Mesenchymal stem cell (in vitro differentiated cells and primary cell): ENCODE measurements at places on chromosomes 2 and 18.

GRCh38 chr18:45628979-45629958 lies 14.0 kb downstream of the SLC14A2 start:
- H3K27ac ChIP-seq: no peak overlapping the region
- no peaks in the 10 kb centered on the region for H3K36me3 ChIP-seq
- no peaks in the 10 kb centered on the region for H3K27me3 ChIP-seq
- no peak overlapping the region for H3K4me3 ChIP-seq

- no peaks in the 10 kb centered on the region for H3K36me3 ChIP-seq
- no peak overlapping the region for H3K27ac ChIP-seq
- H3K4me3 ChIP-seq: no peak overlapping the region
- DNase-seq: no peak
- H3K27me3 ChIP-seq: no peaks in the 10 kb centered on the region
These were observed 43.7 kb upstream of the TWIST2 start for GRCh38 chr2:238803996-238804870.

DNA sequence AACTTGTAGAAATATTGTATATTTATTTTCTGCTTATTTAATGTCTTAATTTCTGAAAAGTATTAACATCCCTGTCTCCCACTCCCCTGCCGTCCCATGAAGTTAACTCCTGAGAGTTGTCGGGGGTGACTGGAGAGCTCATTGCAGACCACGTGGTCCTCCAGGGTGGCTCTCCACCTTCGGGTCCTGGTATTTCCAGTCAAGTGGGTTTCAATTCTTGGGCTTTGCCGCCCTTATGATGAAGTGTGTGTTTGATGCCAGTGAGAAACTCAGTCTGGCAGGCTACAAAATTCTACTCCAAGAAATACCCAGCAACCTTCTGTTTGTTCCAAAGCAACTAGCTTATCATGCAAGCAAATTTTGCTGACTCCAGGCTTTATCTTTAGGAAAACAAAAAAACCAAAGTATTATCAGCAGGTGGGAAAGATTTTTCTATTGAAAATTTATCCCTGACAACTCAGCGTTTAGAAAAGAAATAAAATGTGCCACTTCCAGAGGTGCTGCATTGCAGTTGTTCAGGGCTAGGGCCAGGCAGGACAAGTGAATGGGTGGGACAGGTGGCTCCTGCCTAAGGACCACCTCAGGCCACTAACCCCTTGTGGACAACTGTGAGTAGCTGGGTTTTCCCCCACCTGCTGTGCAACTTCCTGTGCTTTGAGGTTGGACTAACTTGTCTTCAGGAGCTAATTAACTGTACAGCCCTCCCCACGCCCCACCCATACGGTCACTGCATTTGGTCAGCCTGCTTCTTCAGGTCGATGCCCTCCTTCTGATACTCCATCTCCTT lies 46.6 kb downstream of the BCL2L11 start:
- no peak for DNase-seq
- H3K4me1 ChIP-seq: peaks cover 24% of the 10 kb centered on the region
- no peaks in the 10 kb centered on the region for H3K27me3 ChIP-seq
- H3K27ac ChIP-seq: no peak overlapping the region
- peaks cover 17% of the 10 kb centered on the region for H3K36me3 ChIP-seq

- peaks cover 3% of the 10 kb centered on the region for H3K4me1 ChIP-seq
- H3K27ac ChIP-seq: no peak overlapping the region
- no peaks in the 10 kb centered on the region for H3K36me3 ChIP-seq
- H3K4me3 ChIP-seq: no peak overlapping the region
These were observed 51.0 kb upstream of the GORASP2 start for GRCh38 chr2:170878066-170878465.

DNA sequence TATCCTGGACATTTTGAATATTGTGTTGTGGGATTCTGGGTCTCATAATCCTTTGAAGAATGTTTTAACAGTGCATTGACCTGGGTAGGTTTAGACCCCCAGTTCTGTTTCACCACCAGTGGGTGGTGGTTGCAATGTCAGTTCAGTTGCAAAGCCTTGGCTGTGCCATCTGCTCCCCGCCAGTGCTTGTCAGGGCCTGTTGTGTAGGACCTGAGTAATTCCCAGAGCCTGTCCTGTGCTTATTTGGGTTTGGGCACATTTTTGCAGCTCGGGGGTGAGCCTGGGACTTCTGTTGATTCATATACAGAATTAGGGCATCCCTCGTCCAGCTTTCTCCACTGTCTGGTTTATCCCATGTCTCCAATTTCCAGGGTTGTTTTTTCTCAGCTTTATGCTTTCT lies 24.8 kb downstream of the ATP9B start:
- H3K36me3 ChIP-seq: peaks cover 6% of the 10 kb centered on the region
- no peak overlapping the region for H3K27ac ChIP-seq
- H3K4me3 ChIP-seq: no peak overlapping the region
- H3K4me1 ChIP-seq: peaks cover 1% of the 10 kb centered on the region
- no peaks in the 10 kb centered on the region for H3K27me3 ChIP-seq

DNA sequence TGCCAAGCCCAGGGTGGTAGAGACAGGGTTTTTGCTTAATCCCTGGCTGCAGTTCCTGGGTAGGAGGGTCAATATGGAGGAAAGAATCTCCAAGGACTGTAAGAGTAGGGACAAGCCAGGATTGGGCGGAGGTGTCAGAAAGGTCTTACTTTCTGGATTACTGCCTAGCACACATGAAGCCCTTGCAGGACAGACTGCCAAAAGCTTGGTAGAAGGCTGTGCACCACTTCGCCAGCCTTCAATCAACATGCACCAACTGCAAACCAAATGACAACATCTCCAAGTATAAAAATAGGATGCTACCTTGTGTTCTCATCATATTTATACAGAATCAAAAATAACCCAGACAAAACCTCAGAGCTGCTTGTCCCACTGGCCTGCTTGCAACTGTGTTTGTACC lies 3.7 kb downstream of the ZNF142 start:
- H3K27ac ChIP-seq: no peak overlapping the region
- DNase-seq: no peak
- H3K27me3 ChIP-seq: no peaks in the 10 kb centered on the region
- no peak overlapping the region for H3K4me3 ChIP-seq
- H3K4me1 ChIP-seq: peaks cover 2% of the 10 kb centered on the region

DNA sequence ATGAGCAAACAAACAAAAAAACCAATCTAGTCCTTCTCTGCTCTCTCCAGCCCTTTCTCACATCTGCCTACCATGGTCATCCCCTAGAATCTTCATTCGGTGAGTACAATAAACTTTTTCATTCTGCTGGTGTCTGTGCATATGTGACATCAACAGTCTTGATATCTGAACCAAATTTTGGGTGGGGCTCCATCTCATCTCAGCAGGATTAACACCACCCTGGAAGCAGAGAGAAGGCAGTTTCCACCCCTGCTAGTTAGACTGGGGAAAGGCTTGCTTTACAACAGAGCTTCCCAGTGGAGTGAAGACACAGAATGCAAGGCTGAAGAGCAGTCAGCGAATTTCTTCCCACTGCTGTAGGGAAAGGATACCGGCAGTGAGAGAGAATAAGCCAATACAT lies 116.9 kb downstream of the TMEM131 start:
- no peak overlapping the region for H3K27ac ChIP-seq
- DNase-seq: no peak
- H3K4me1 ChIP-seq: no peaks in the 10 kb centered on the region
- no peak overlapping the region for H3K4me3 ChIP-seq

DNA sequence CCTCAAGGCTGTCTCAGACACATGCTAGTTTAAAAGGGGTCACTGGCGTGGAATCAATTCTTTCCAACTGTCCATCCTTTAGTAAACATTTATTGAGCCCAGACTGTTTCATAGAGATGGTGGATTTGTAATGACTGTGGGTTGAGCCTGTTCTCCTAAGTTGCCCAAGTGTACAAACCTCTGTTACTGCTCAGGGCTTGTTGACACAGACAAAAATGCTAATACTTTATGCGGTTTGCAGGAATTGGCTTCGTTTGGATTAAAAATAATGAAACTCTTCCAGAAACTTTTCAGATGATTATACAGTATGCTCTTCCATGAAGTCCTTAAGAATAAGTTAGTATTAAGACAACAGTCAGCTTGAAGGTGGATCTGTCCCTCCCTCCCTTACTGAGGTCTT lies 83.6 kb upstream of the MGAT5 start:
- no peaks in the 10 kb centered on the region for H3K27me3 ChIP-seq
- H3K4me1 ChIP-seq: peaks cover 2% of the 10 kb centered on the region
- no peak for DNase-seq
- no peak overlapping the region for H3K4me3 ChIP-seq
- H3K36me3 ChIP-seq: no peaks in the 10 kb centered on the region

DNA sequence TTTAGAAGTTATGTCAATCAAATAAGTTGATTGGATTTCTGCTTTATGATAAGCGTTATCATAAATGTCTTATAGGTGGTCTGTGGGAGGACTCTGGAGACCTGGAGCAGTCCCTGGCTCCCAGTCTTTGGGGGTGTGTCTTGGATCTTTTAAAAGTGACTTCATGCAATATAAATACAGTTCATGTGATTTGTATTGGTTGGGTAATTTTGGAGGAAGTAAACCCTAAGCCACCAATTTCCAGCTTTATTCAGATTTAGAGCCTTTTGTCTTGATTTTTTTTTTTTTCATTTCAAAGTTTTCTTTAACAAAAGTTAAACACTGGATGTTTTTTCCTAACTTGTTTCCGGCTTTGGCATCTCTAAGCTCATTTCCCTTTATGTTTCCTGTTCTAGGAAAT lies 68.8 kb downstream of the MAP4K4 start:
- H3K36me3 ChIP-seq: no peaks in the 10 kb centered on the region
- H3K27ac ChIP-seq: peak overlapping the region; percentile 79
- no peak overlapping the region for H3K4me3 ChIP-seq

- no peak overlapping the region for H3K27ac ChIP-seq
- H3K27me3 ChIP-seq: no peaks in the 10 kb centered on the region
- no peak for DNase-seq
- H3K4me1 ChIP-seq: peaks cover 3% of the 10 kb centered on the region
- H3K36me3 ChIP-seq: no peaks in the 10 kb centered on the region
These were observed 4.8 kb upstream of the ARHGAP15 start for GRCh38 chr2:143124445-143124844.

DNA sequence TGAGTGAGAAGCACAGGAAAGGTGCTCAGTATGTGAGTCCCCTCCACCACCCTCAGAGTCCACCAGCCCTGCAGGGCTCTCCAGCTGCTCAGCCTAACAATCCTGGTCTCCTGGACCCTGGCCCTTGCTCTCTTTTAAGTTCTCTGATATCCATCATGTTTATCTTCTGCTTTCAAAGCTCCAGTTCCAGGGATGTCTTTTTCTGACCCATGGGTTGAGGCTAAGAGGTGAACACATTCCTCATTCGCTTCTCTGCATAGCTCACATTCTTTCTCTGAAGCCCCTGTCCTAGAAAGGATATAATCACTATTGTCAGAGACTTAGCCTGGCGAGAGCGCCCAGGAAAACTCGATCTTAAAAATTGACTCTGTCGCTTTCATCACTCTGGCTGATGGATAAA lies 86.4 kb downstream of the ARL4C start:
- no peak overlapping the region for H3K4me3 ChIP-seq
- H3K36me3 ChIP-seq: no peaks in the 10 kb centered on the region
- no peaks in the 10 kb centered on the region for H3K27me3 ChIP-seq
- no peak for DNase-seq
- peak overlapping the region; percentile 37 for H3K27ac ChIP-seq
- H3K4me1 ChIP-seq: peaks cover 7% of the 10 kb centered on the region
